ENCODE measurements at places on chromosomes 1 and 21.

GRCh38 chr1:6414443-6414844 is 5.3 kb downstream of the HES2 start:
- H3K4me1 ChIP-seq: peaks cover 7% of the 10 kb centered on the region
- H3K27me3 ChIP-seq: peaks cover 17% of the 10 kb centered on the region

DNA sequence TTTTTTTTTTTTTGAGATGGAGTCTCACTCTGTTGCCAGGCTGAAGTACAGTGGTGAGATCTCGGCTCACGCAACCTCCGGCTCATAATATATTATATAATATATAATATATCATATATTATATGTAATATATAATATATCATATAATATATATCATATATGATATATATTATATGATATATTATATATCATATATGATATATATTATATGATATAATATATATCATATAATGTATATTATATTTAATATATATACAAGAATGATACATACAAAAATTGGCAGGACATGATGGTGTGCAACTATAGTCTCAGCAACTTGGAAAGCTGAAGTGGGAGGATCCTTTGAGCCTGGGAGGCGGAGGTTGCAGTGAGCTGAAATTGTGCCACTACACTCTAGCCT is 1725.5 kb downstream of the MRPL39 start:
- no peak overlapping the region for H3K27ac ChIP-seq
- no peak for DNase-seq
- H3K4me1 ChIP-seq: no peaks in the 10 kb centered on the region
- H3K36me3 ChIP-seq: no peaks in the 10 kb centered on the region

- no peaks in the 10 kb centered on the region for H3K27me3 ChIP-seq
- no peaks in the 10 kb centered on the region for H3K36me3 ChIP-seq
- DNase-seq: no peak
- H3K4me1 ChIP-seq: no peaks in the 10 kb centered on the region
- H3K27ac ChIP-seq: no peak overlapping the region
Measured at GRCh38 chr1:46797696-46798470, 963 bp upstream of the CYP4B1 start.

DNA sequence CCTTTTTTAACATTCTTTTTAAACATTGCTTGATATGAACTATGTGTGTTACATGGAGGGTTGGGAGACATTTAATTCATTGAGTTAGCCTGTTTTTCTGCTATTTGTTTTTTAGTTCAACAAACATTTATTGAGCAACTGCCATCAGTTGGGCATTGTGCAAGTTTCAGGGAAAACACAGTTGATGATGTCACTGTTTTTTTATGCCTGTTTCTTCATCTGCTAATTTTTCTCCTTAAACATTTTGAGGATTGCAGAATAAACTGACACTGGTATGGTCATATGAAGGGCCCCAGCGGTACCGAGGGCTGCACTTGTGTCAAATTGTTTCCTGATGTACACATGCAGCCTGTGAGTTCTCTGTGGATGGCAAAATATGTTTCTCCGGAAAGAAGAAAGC is 253.0 kb downstream of the FGGY start:
- peaks cover 6% of the 10 kb centered on the region for H3K4me1 ChIP-seq
- H3K27ac ChIP-seq: no peak overlapping the region
- no peaks in the 10 kb centered on the region for H3K36me3 ChIP-seq
- DNase-seq: peak; percentile 72
- H3K4me3 ChIP-seq: no peak overlapping the region

- no peak for DNase-seq
- no peaks in the 10 kb centered on the region for H3K36me3 ChIP-seq
- H3K27ac ChIP-seq: peak overlapping the region; percentile 33
- no peak overlapping the region for H3K4me3 ChIP-seq
- peaks cover 11% of the 10 kb centered on the region for H3K4me1 ChIP-seq
Measured at GRCh38 chr1:118254001-118254400, 69.0 kb upstream of the SPAG17 start.
